ENCODE measurements at places on chromosomes 12 and 14.
A peak's percentile ranks its signal among the peaks of the same experiment; 100 is the strongest.

DNA sequence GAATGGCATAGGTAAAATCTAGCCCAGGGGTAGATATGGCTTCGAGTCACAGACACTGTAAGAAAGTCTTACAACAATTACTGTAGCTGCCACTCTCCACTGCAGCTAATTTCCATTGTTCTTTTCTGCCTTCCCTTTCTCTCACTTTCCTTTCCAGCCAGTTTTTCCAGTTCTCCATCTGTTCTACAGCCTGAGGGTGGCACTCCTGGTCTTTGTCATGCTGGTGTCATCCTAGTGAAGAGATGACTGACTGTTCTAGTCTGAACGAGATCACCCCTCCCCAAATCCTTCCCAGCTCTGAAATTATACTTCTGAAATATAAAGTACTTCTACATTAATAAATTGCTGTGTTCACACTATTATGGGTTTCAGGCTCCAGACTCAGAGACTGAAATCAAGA lies 74.2 kb upstream of the CSRP2 start:
- no peak for DNase-seq

GRCh38 chr14:88323523-88324199 lies 592 bp upstream of the KCNK10 start:
- peak; percentile 40 for DNase-seq

DNA sequence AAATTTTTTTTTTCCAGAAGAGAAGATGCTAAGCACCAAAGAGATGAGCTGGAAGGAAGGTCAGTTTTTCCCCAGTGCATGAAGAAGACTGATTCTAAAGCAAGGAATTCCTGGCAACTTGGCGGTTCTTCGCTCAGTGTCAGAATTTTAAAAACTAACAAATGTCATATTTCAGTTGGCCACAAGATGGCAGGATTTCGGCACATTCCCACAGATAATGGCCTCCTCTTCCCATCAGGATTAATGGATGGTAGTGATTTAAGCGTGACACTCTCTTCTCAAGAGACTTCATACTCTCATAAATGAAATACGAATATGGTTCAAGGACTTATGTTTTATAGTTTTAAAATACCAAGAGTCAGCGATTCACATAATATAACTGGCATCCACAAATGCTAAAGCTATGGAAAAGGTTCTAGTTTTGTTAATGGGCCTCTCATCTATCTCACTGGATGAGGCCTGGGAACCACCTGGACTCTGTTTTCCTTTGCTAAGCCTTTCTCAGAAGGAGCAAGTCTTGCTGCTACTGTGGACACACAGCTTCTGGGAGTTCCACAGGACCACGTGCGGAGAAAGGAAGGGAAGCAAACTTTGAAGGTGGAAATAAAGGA lies 46.1 kb upstream of the PTPRO start:
- DNase-seq = peak; percentile 59

- DNase-seq = no peak
Observed at GRCh38 chr12:50662116-50662510, 101.8 kb upstream of the ATF1 start.

DNA sequence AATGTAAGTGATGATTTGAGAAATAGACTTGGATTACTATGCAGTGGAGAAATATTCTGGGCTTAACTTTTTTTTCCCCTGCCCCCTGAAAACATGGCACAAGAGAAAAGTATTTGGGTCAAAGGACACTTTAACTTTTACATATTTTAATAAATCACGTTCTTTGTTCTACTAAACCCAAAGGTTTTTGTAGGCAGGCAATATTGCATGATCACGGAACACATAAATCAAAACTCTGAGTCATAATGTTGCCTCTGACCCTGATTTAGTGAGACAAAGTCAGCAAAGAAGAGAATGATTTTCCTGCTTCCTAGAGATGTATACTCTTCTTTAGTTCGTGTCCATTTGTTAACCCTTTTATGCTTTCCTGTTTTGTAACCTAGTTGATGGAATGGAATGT lies 38.0 kb downstream of the ABCD2 start:
- no peak for DNase-seq

Measured in NCI-H1930 (cell line).